Smooth muscle cell of the umbilical artery (primary cell): ENCODE measurements at places on chromosomes 12 and 14. TPM values are rescaled to one million over a fixed set of nuclear protein-coding genes. Genes with fewer than 3 reads are reported as not detected.

KCNJ8 gene
- 1.8 and 6.2 TPM in 2 replicates for total RNA-seq

ADCY4 gene
- total RNA-seq: 0.59 and 0.97 TPM in 2 replicates

HOXC4 gene
- 1.1 and 1.5 TPM in 2 replicates for total RNA-seq

SMARCD1 gene
- total RNA-seq: 21.1 and 54.0 TPM in 2 replicates

CCDC175 gene
- total RNA-seq: not detected in 2 replicates

RERG gene
- total RNA-seq: 0.14 and 0.30 TPM in 2 replicates

E2F7 gene
- total RNA-seq: 2.4 and 17.9 TPM in 2 replicates

KCNK10 gene
- not detected in 2 replicates for total RNA-seq

ZFYVE21 gene
- 47.5 and 52.3 TPM in 2 replicates for total RNA-seq

G2E3 gene
- 17.8 and 35.2 TPM in 2 replicates for total RNA-seq

CKAP4 gene
- total RNA-seq: 696 and 797 TPM in 2 replicates

DYRK2 gene
- 21.1 and 32.2 TPM in 2 replicates for total RNA-seq

FAM186B gene
- under 0.01 and 0.09 TPM in 2 replicates for total RNA-seq

EPYC gene
- not detected in 2 replicates for total RNA-seq

KCNC2 gene
- total RNA-seq: not detected in 2 replicates

ZNF384 gene
- total RNA-seq: 11.0 and 20.2 TPM in 2 replicates

B3GNT4 gene
- total RNA-seq: 0.65 and 1.2 TPM in 2 replicates

ERP27 gene
- not detected in 2 replicates for total RNA-seq

RNF212B gene
- total RNA-seq: not detected in 2 replicates

TAS2R9 gene
- 0.30 and 0.37 TPM in 2 replicates for total RNA-seq

DCN gene
- total RNA-seq: 96.5 and 675 TPM in 2 replicates

GPRC5D gene
- not detected in 2 replicates for total RNA-seq

POTEM gene
- total RNA-seq: not detected in 2 replicates

POLR3B gene
- total RNA-seq: 16.9 and 19.8 TPM in 2 replicates

TEX52 gene
- not detected in 2 replicates for total RNA-seq

PIWIL1 gene
- not detected in 2 replicates for total RNA-seq

RSRC2 gene
- total RNA-seq: 45.2 and 49.6 TPM in 2 replicates

KRT72 gene
- not detected in 2 replicates for total RNA-seq

KRT1 gene
- not detected in 2 replicates for total RNA-seq

SELPLG gene
- 0.89 and 2.2 TPM in 2 replicates for total RNA-seq

GNB3 gene
- 3.6 and 4.7 TPM in 2 replicates for total RNA-seq

GPR132 gene
- total RNA-seq: under 0.01 and 0.05 TPM in 2 replicates

BEGAIN gene
- total RNA-seq: under 0.01 and 0.88 TPM in 2 replicates

CLECL1 gene
- total RNA-seq: not detected in 2 replicates

RNASE7 gene
- not detected in 2 replicates for total RNA-seq

GDF3 gene
- total RNA-seq: not detected in 2 replicates

ACSM4 gene
- not detected in 2 replicates for total RNA-seq

PTPRO gene
- 0.28 and 0.30 TPM in 2 replicates for total RNA-seq

COX6A1 gene
- 267 and 524 TPM in 2 replicates for total RNA-seq

DNAL1 gene
- 11.3 and 17.5 TPM in 2 replicates for total RNA-seq

RFLNA gene
- 51.7 and 76.1 TPM in 2 replicates for total RNA-seq
